Omental fat pad (tissue), 4 donors: ENCODE measurements at places on chromosomes 5 and 9.

GRCh38 chr9:131658377-131659129 is 81.3 kb downstream of the RAPGEF1 start:
- no peak for DNase-seq

- DNase-seq = no peak
These were observed 64.5 kb downstream of the TMEM161B start for GRCh38 chr5:88203981-88204750.

GRCh38 chr5:9456435-9457042 is 89.3 kb downstream of the SEMA5A start:
- no peak for DNase-seq

- no peak for DNase-seq
These were observed 22.6 kb upstream of the IQGAP2 start for GRCh38 chr5:76380346-76381066.

GRCh38 chr9:72383978-72384709 is 19.1 kb upstream of the ZFAND5 start:
- no peak for DNase-seq

- no peak for DNase-seq
These were observed 13.2 kb downstream of the ZFAND5 start for GRCh38 chr9:72351538-72352453.
